ENCODE measurements at places on chromosomes 4 and X. TPM values are rescaled to one million over a fixed set of nuclear protein-coding genes. Genes with fewer than 3 reads are reported as not detected.

STIM2 gene
- total RNA-seq: 43.9 TPM

PABPC1L2B gene
- not detected for total RNA-seq

TCEAL9 gene
- total RNA-seq: 34.6 TPM

FGD1 gene
- 3.2 TPM for total RNA-seq

GLRA2 gene
- total RNA-seq: not detected

AFF2 gene
- 10.9 TPM for total RNA-seq

All from lower lobe of right lung (tissue), 2 donors.